CD4-positive, alpha-beta memory T cell (primary cell): ENCODE measurements at places on chromosomes 7 and 10.

- DNase-seq = no peak
These were observed 267.8 kb upstream of the SEMA3C start for GRCh38 chr7:81186691-81187090.

DNA sequence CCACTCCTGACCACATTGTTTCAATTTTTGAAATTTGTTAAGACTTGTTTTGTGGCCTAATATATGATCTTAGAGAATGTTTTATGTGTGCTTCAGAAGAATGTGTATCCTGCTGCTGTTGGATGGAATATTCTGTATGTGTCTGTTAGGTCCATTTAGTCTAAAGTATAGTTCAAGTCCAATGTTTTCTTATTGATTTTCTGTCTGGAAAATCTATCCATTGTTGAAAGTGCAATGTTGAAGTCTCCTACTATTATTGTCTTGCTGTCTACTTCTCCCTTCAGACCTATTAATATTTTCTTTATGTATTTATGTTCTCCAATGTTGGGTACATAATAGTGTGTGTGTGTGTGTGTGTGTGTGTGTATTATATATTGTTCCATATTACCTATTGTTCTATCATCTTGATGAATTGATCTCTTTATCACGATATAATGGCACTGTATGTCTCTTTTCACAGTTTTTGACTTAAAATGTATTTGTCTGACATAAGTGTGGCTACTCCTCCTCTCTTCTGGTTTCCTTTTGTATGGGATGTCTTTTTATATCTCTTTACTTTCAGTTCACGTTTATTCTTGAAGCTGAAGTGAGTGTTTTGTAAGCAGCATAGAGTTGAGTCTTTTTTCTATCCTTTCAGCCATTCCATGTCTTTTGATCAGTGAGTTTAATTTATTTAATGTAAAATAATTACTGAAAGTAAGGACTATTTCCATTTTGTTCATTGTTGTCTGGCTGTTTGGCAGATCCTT lies 61.3 kb downstream of the AKR1D1 start:
- DNase-seq = no peak

DNA sequence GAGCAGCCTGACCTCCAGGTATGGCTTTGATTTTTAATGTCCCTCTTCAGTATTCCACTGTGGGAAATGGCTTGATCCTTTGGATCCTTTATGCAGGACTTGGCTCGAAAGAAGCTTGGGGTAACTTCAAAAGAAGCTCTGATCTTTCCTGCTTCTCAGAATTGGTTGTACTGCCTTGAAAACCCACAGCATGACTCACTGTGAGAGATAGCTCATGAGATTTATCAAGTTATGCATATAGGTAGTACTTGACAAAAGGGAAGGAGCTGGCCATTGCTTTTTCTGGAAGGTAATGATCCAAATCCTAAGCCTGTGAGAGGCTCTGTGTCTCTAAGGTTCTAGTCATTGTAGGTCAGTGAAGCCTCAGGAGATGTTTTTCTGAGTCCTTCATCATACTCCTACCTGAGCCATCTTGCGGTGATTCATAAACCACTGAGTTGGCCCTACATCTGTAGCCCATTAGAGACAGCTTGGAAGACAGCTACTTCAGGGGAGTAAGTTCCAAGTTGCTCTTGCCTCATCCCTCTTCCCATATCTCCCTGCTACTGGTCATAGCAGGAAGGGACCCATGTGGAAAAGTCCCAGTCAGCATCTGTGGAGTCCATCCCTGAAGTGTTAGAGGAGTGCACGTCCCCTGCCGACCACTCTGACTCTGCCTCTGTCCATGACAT lies 36.7 kb upstream of the NFKB2 start:
- DNase-seq = no peak

DNA sequence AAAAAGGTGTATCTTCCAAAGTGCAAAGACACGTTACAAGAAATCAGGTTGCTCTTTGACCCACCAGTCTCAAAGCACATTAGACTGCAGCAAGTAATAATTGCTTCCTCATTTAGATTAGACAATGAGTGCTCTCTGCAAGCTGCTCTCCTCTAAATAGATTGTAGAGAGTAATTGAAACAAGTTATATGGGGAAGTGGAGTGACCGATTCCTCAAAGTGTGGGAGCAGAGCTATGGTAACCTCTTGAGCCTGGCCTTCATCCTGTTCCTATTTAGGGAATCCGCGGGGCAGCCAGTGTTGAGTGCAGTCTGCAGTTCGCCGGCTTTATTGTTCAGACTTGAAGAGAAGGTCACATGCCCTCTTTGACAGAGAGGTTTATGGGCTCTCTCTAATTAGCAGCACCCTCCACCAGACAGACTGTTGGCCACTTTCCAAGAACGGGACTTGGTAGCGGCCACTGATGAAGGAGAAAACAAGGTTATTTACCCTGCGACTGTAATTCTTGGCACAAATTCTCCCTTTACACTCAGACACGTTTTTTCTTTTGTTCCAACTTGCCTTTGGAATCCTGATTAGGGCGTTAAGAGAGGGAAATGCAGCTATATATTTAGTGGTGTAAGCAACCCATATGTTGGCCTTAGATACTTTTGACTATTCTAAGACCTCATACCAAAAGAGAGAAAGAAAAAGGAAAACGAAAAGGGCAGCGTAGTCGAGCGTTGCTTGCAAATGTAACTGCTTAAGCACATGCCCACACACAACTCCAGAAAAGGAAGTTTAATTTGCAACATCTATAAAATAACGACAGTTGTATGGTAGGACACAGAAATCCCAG lies 107.5 kb downstream of the REEP3 start:
- no peak for DNase-seq

DNA sequence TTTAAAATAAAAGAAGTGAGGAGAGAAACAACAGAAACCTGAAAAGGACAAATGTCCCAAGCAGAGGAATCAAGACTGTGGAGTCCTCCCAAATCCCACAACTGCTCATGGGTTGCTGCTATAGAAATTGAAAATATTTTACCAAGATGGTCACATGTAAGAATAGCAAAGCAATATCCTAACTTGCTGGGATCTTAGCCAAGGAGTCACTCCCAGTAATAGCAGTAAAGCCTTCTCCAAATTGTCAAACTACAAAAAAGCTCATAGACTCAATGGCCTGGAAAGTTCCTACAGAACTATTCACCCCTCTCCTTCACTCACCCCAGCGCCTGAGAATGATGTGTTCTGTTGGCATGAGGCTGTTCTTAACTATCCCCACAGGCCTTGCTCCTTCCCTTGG lies 186.5 kb downstream of the ELMO1 start:
- DNase-seq = no peak

- DNase-seq = no peak
These were observed 1377.4 kb downstream of the XPNPEP1 start for GRCh38 chr10:108545921-108546320.

GRCh38 chr10:125064681-125065492 lies 95.5 kb downstream of the CTBP2 start:
- no peak for DNase-seq

DNA sequence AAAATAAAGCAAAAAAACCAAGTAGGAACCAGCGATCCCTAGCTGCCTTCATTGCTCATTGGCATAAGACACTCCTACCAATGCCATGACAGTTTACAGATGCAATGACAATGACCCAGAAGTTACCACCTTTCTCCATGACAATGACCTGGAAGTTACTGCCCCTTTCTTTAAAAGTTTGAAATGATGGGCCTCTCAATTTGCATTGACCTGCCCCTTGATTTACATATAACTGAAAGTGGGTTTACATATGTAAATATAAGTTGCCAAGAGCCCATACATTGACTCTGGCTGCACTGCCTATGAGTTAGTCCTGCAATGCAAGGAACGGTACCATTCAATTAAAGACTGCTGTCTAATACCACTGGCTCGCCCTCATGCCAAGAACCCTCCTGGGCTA lies 240.7 kb upstream of the LRRN3 start:
- DNase-seq = no peak

- DNase-seq = no peak
These were observed 243.6 kb downstream of the BICC1 start for GRCh38 chr10:58756130-58756719.

DNA sequence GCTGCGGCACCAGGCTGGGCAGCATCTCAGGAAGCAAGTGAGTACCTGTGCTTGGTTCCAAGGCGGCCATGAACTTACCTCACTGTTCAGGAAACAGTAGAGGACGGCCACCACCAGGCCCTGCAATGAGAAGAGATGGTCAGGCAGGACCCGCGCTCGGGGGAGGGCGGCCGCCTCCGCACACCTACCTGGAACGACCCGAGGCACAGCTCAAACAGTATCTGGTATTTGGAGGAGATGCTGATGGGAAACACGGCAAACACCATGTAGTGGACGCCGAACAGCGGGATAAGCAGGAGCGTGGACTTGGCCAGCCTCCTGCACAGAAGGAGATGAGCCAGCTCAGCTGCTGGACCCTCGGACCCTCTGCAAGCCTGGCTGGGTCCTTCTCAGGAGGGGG lies 112.9 kb downstream of the VIPR2 start:
- no peak for DNase-seq

DNA sequence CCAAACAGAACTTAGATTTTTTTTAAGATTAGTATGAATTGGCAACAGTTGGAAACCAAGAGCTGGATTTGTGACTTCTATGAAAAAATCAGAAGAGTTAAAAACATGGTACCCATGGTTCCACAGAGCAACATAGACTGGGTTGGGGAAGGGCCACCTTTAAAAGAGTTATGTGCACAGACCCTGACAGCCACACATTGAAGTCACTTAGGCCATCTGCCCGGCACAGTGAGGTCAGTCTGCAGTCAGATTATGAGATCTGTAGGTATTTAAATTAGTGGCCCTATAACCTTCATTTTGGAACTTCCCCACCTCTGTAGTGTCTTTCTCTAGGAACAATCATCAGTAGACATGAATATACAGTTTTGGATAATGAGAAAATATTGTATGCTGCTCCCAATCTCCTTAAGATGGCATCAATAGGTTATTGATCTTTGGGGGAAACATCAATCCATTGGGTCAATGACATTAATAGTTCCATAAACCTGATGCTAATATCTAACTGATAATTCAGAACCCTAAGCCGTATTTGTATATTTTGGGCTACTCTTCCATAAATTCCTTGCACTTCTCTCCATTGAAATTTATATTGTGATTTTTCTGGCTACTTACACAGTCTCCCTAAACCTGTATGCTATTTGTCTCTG lies 7.0 kb downstream of the ANKRD1 start:
- no peak for DNase-seq
